ENCODE measurements at places on chromosomes 5 and 9. TPM values are rescaled to one million over a fixed set of nuclear protein-coding genes. Genes with fewer than 3 reads are reported as not detected.

The OMD gene
- not detected for total RNA-seq

The PPP1R26 gene
- total RNA-seq = 5.3 TPM

The RGS7BP gene
- not detected for total RNA-seq

The SMIM32 gene
- total RNA-seq = not detected

The OTULINL gene
- 67.4 TPM for total RNA-seq

The SHOC1 gene
- total RNA-seq = not detected

The ACTBL2 gene
- total RNA-seq = not detected

The PFN3 gene
- not detected for total RNA-seq

The REEP2 gene
- 0.79 TPM for total RNA-seq

The ANKRD34B gene
- total RNA-seq = not detected

The PCDHA6 gene
- not detected for total RNA-seq

The ANKRD55 gene
- total RNA-seq = not detected

The ANKRD20A1 gene
- 1.6 TPM for total RNA-seq

The HMCN2 gene
- total RNA-seq = not detected

The CBY3 gene
- total RNA-seq = not detected

The ZNF454 gene
- total RNA-seq = not detected

The TRPM3 gene
- not detected for total RNA-seq

The N4BP3 gene
- 5.6 TPM for total RNA-seq

The TMC1 gene
- total RNA-seq = not detected

The MUSK gene
- total RNA-seq = not detected

The KIF4B gene
- total RNA-seq = not detected

The SNX30 gene
- total RNA-seq = 10.5 TPM

The ARHGEF39 gene
- total RNA-seq = 3.2 TPM

The SLC6A3 gene
- total RNA-seq = not detected

The ADAMTS13 gene
- total RNA-seq = 2.3 TPM

The PAPPA gene
- total RNA-seq = not detected

The NRARP gene
- 2.3 TPM for total RNA-seq

The PCDHGB4 gene
- not detected for total RNA-seq

The LCN10 gene
- not detected for total RNA-seq

The TCF7 gene
- 203 TPM for total RNA-seq

The SLCO4C1 gene
- total RNA-seq = 30.9 TPM

The PCDHGC5 gene
- 0.50 TPM for total RNA-seq

The LCN2 gene
- not detected for total RNA-seq

The SLC25A2 gene
- total RNA-seq = 0.73 TPM

The TERT gene
- total RNA-seq = not detected

The TRIM7 gene
- 1.2 TPM for total RNA-seq

The TEX53 gene
- not detected for total RNA-seq

The FGD3 gene
- 204 TPM for total RNA-seq

The TTC1 gene
- total RNA-seq = 33.6 TPM

The CCNJL gene
- total RNA-seq = 20.7 TPM

The CCDC192 gene
- total RNA-seq = not detected

The DRD1 gene
- total RNA-seq = not detected

The PCDHA4 gene
- total RNA-seq = not detected

The GARNL3 gene
- 3.8 TPM for total RNA-seq

The SLC45A2 gene
- total RNA-seq = not detected

The SDHA gene
- total RNA-seq = 173 TPM

The CER1 gene
- total RNA-seq = not detected

Measured in natural killer cell (primary cell).